ENCODE measurements at places on chromosomes 6 and 20.

GRCh38 chr6:29424575-29424974 lies 9.8 kb downstream of the OR12D1 start:
- no peak overlapping the region for H3K27ac ChIP-seq
- DNase-seq = no peak
- no peaks in the 10 kb centered on the region for H3K4me1 ChIP-seq
- no peak overlapping the region for H3K4me3 ChIP-seq
- no peaks in the 10 kb centered on the region for H3K27me3 ChIP-seq

GRCh38 chr6:128807577-128807976 lies 75.4 kb upstream of the LAMA2 start:
- H3K27me3 ChIP-seq = no peaks in the 10 kb centered on the region
- H3K4me3 ChIP-seq = no peak overlapping the region
- H3K4me1 ChIP-seq = no peaks in the 10 kb centered on the region
- no peak overlapping the region for H3K27ac ChIP-seq

GRCh38 chr6:48511378-48511777 lies 400.4 kb upstream of the PTCHD4 start:
- H3K27me3 ChIP-seq = no peaks in the 10 kb centered on the region
- no peak overlapping the region for H3K4me3 ChIP-seq
- no peaks in the 10 kb centered on the region for H3K36me3 ChIP-seq
- H3K4me1 ChIP-seq = no peaks in the 10 kb centered on the region
- DNase-seq = no peak

DNA sequence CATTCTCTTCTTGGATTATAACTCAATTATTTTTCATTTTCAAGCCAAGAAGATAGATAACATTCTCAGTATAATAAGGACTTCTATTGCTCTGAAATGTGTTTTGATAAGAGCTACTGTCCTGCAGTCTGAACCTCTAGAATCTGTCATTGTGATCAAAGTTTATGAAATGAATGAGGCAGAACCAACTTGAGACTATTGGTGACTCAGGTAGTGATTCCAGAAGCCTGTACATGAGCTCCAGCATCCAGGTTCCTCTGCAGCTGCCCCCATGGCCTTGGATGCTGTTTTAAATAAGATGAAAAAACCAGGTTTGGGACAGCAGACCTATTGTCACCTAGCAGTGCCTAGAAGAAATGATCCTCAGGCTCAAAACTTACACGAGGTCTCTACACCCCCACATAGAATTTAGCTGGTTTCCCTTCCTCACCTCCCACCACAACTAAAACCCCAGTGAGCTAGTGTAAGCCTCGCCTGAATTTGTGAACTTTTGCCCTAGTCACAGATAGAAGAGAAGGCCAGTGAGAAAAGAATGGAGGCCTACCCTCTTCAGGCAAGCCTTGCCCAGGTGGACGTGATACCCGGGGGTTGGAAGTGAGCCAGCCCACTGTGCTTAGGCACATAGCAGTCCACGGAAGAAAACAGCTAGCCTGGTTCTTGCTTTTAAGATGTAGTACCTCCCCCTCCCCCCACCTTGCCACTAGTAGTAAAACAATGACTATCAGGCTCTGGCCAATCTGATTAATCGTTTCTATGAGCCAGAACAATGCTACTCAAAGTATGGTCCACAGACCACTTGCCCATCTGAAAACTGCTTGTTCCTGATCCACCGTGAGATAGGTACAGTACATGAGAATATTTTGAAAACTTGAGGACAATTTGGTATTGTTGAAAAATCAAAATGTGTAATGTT lies 73.0 kb upstream of the SYNJ2 start:
- no peak overlapping the region for H3K27ac ChIP-seq
- H3K27me3 ChIP-seq = no peaks in the 10 kb centered on the region
- no peak overlapping the region for H3K4me3 ChIP-seq
- peaks cover 11% of the 10 kb centered on the region for H3K4me1 ChIP-seq

GRCh38 chr20:17854307-17854903 lies 114.2 kb downstream of the SNX5 start:
- H3K4me3 ChIP-seq = no peak overlapping the region
- no peak for DNase-seq
- H3K27me3 ChIP-seq = no peaks in the 10 kb centered on the region
- no peak overlapping the region for H3K27ac ChIP-seq
- no peaks in the 10 kb centered on the region for H3K36me3 ChIP-seq
- H3K4me1 ChIP-seq = peaks cover 10% of the 10 kb centered on the region

DNA sequence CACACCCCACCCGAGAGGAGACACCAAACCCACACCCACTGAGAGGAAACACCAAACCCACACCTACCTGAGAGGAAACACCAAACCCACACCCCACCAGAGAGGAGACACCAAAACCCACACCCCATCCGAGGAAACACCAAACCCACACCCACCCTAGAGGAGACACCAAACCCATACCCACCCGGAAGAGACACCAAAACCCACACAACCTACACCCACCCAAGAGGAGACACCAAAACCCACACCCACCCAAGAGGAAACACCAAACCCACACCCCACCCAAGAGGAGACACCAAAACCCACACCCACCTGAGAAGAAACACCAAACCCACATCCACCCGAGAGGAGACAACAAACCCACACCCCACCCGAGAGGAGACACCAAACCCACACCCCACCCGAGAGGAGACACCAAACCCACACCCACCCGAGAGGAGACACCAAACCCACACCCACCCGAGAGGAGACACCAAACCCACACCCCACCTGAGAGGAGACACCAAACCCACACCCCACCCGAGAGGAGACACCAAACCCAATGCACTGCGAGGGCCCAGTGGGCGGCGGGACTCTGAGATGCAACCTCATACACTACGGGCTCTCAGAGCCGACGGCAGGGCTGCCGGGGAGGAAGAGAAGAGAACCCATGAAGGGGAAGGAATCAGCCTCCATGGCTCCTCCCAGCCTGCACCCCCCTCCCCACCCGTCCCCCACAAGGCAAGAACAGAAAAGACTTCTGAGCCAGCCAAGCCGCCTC lies 83.3 kb downstream of the TAF4 start:
- no peaks in the 10 kb centered on the region for H3K27me3 ChIP-seq
- H3K36me3 ChIP-seq = peaks cover 8% of the 10 kb centered on the region
- no peaks in the 10 kb centered on the region for H3K4me1 ChIP-seq

GRCh38 chr6:17932330-17932852 lies 55.0 kb downstream of the KIF13A start:
- DNase-seq = peak; percentile 20
- H3K27me3 ChIP-seq = no peaks in the 10 kb centered on the region
- peak overlapping the region; percentile 3 for H3K4me3 ChIP-seq
- H3K27ac ChIP-seq = peak overlapping the region; percentile 62

- no peaks in the 10 kb centered on the region for H3K36me3 ChIP-seq
- H3K4me3 ChIP-seq = no peak overlapping the region
- H3K4me1 ChIP-seq = peaks cover 15% of the 10 kb centered on the region
Observed at GRCh38 chr6:31352683-31353383, 4.1 kb downstream of the HLA-B start.

GRCh38 chr6:159616456-159616855 lies 76.6 kb downstream of the SOD2 start:
- no peaks in the 10 kb centered on the region for H3K27me3 ChIP-seq
- H3K36me3 ChIP-seq = no peaks in the 10 kb centered on the region
- no peaks in the 10 kb centered on the region for H3K4me1 ChIP-seq
- H3K4me3 ChIP-seq = no peak overlapping the region
- DNase-seq = no peak

- no peak overlapping the region for H3K4me3 ChIP-seq
- H3K36me3 ChIP-seq = no peaks in the 10 kb centered on the region
- no peaks in the 10 kb centered on the region for H3K27me3 ChIP-seq
- H3K4me1 ChIP-seq = peaks cover 11% of the 10 kb centered on the region
- DNase-seq = no peak
Observed at GRCh38 chr6:16450821-16451220, 212.4 kb downstream of the GMPR start.

GRCh38 chr6:89050697-89051096 lies 29.9 kb upstream of the PNRC1 start:
- H3K4me1 ChIP-seq = no peaks in the 10 kb centered on the region
- DNase-seq = no peak
- no peak overlapping the region for H3K27ac ChIP-seq
- no peak overlapping the region for H3K4me3 ChIP-seq
- H3K36me3 ChIP-seq = no peaks in the 10 kb centered on the region

- no peak for DNase-seq
- H3K27me3 ChIP-seq = no peaks in the 10 kb centered on the region
- H3K4me3 ChIP-seq = no peak overlapping the region
Observed at GRCh38 chr20:50627747-50628146, 63.6 kb downstream of the RIPOR3 start.

Data from thoracic aorta (tissue), 2 donors.